ENCODE measurements at places on chromosomes 7 and 10.

DNA sequence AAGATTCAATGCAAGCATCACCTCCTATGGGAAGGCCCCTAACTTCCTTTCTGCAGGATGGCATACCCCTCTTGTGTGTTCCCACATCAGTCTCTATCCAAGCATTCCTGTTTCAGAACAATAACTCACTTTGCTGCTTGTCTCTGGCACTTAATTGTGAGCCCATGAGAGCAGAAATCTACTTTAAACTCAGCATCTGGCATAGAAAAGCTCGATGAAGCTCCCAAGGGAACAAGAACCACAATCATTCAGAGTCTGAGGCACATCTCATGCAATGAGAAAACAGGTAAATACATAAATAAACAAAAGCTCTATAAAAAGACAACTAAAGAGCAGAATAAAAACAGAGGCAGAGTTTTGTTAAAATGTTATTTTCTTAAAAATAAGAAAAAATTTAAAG, 66.2 kb downstream of the VPS41 start:
- DNase-seq: no peak

DNA sequence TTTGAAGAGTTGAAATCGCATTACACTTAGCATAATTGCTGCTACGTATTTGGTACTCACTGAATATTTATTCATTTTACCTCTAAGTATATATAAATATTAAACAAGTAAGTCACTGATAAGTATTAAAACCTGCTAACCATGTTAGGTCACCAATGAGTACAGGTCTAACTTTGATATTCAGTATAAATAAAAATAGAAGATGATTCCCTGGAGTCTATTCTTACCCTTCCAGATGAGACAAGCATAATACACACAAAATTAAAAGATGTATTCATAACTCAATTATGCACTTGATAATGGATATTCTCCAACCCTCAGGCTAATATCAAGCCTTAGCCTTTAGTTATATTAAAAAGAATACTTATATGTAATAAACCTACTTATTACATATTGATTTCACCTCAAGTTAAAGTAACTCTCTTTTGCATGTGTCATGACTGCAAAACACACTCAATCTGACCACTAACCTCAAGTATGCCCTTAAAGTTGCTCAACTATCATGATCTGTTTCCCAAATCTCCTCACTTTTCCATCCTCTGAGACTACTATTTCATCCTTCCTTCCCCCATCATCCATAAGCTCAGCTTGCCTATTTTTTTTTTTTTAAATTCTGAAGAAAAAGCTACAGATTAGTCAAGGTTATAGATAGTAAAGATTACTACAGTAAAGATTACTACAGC, 46.8 kb downstream of the IPMK start:
- peak; percentile 27 for DNase-seq

- no peak for DNase-seq
Measured at GRCh38 chr10:128530301-128530700, 404.1 kb upstream of the MKI67 start.

DNA sequence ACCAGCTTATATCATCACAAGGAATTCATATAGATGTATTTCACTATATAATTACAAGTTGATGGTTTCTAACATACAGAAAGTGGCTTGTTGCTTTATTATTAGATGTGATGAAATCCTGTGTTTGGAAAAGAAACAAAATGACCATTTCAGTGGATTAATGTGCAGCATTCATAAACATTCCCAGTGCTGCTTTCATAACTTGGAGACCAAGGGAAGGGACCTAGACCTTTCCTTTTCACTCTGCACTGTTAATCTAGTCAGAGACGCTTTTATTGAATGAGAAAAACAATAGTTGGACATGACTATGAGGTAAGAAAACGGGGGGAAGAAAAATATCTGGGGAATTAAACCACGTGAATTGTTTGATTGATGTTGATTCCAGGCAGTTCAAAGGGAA, 160.0 kb downstream of the HDAC9 start:
- DNase-seq: no peak

GRCh38 chr10:7428673-7429350, 18.0 kb upstream of the SFMBT2 start:
- no peak for DNase-seq

GRCh38 chr7:98831641-98832221, 38.1 kb downstream of the TMEM130 start:
- no peak for DNase-seq

DNA sequence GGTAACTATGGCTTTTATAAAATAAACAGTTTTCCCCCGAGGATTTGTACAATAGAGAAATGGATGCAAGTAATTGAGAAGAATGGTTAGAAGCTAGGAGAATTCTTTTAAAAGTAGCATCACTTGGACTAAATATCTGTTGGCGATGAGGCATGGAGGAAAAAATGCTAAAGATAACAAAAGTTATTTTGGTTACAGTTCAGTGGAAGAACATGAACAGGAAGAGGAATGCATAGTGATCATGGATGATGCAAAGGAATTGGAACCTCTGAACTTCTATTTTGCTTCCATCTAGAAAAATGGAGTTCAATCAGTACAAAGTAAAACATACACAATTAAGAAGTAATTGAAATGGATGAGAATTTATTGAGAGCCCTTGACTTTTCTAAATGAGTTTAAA, 32.9 kb downstream of the ENTPD1 start:
- peak; percentile 68 for DNase-seq

- DNase-seq: no peak
Measured at GRCh38 chr10:69616358-69616757, 13.7 kb upstream of the FAM241B start.

DNA sequence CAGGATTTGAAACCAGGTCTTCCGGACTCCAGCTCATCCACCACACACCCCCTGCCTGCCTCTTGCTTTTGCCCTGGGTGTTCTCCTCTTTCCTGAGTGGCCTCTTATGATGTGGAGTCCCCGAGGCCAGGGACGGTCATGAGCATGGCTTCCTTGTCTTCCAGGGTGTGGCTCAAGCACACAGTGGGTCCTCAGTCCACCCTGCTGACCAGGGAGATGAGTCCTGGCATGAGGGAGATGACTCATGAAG, 32.8 kb downstream of the DNAJB12 start:
- no peak for DNase-seq

DNA sequence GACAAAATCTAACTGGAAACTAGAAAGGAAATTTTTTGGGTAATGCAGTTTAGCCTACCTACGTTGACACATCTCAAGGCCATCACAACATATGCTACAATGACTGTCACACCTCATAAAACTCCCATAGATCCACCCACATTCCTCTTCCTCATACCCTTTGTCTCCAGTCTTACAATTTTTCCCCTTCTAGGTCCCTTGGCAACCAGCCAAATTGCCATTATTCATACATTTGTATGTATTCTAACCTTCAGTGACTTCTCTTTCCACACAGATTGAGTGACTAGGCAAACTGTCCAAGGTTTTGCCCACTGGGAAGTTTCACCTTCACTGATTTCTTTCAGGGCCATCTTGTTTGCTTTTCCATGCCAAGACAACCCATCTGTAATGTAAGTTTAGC, 100.5 kb upstream of the TPK1 start:
- DNase-seq: no peak

Data from non-pigmented ciliary epithelial cell (primary cell).